Fibroblast of skin of scalp (primary cell): ENCODE measurements at places on chromosomes 11 and 22.

DNA sequence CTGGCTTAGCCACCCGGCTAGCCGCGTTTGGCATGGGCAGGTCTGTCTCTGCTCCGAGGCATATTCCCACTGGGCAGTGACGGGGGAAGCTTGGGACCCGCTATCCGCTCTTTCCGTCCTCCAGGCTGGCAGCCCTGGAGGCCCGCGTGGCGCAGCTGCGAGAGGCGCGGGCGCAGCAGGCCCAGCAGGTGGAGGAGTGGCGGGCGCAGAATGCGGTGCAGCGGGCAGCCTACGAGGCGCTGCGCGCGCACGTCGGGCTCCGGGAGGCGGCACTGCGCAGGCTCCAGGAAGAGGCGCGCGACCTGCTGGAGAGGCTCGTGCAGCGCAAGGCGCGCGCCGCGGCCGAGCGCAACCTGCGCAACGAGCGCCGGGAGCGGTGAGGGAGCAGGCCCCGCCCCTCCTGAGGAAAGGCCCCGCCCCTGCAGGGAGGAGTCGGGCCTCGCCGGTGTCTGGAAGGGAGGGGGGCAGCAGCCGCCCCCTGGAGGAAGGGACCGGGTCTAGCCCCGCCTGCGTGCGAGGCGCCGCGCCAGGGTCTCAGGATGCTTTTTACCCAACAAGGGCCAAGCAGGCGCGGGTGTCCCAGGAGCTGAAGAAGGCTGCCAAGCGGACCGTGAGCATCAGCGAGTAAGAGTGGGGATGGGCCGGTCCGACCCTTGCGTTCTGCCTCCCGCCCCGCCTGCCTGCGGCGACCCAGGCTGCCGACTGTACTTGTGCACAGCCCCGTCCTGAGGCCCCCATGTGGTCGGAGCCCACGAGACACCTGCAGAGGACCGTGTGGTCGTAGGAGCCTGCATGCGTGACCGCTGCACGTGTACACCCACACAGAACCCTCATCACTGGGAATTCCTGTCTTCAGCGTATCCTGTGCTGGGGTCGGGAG lies 7.9 kb downstream of the ATG16L2 start:
- peak; percentile 85 for DNase-seq

DNA sequence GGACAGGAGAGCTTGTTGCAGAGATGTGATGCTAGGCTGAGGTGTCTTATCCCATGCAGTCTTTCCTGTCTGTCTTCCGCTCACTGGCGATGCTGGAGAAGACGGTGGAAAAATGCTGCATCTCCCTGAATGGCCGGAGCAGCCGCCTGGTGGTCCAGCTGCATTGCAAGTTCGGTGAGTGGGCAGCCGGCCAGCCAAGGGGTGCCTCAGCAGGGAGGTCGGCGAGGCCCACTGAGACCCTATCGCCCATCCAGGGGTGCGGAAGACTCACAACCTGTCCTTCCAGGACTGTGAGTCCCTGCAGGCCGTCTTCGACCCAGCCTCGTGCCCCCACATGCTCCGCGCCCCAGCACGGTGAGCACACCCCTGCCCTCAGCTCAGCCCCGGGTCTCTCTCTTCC lies 1.7 kb downstream of the RAD9A start:
- DNase-seq = no peak

GRCh38 chr11:45193695-45194094 lies 47.3 kb downstream of the PRDM11 start:
- no peak for DNase-seq

- no peak for DNase-seq
Observed at GRCh38 chr11:115518983-115519628, 14.9 kb upstream of the CADM1 start.

DNA sequence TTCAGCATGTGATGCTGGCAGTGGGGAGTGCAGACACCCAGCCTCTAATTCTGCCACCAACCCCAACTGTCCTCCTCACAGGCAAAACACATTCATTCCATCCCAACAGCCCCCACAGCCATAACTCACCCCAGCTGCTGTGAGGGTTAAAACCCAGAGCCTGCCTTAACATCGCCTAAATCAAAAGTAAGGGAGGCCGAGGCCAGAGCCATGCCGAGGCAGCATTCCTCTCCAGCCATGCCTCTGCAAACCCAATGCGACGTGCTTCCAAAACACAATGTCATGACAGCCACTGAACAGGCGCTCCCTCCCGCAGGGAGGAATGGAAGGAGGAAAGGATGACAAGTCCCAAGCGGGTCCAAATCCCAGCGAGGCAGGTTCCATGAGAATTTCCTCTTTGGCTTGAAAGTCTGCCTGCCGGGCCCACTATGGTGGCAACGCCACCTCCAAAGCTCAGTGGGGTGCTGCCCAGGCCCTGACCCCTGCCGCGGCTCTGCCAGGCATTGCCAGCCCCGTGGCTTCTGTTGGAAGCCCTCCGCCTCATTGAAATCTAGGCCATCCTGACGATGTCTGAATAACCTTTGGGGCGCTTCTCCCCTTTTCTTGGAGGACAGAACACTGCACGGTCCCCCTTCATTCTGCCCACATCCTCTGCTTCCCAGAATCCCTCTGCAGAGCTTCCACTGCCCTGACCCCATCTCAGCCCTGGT lies 472.3 kb downstream of the BRD1 start:
- DNase-seq = no peak

DNA sequence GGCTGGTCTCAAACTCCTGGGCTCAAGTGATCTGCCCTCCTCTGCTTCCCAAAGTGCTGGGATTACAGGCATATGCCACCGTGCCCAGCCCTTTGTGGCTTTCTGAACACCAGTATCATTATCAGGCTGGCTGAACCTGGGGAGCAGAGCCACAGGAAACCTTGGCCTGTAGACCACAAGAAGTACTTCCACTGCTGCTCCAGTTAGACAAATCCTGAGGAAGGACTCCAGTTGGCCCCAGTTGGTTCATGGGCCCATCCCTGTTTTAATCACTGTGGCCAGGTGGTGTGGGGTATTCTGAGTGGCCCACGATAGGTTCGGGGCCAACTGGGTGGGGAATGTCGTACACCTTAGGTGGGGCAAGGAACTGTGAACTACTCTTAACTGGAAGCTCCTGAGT lies 5.5 kb upstream of the DUSP18 start:
- DNase-seq = no peak

GRCh38 chr22:26632422-26633155 lies 10.8 kb downstream of the CRYBA4 start:
- no peak for DNase-seq

GRCh38 chr11:82719361-82720105 lies 14.1 kb downstream of the FAM181B start:
- no peak for DNase-seq

DNA sequence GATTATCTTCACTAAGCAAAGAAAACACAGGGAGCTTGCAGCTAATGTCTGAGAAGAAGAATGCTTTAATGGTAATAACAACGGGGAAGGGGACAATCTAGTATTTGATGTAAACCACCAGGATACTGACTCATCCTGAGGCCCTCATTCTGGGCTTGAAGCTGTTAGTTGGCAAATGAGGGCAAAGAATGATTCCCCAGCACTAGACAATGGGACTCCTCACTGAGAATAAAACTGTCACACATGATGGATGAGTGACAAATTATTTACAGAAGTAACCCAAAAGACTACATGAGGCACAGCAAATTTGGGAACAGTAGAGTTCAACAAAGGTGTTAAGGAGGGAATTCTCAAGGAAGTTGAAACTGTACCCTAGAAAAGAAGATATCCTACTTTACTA lies 76.3 kb downstream of the FAM168A start:
- DNase-seq = peak; percentile 31

- DNase-seq = peak; percentile 3
Observed at GRCh38 chr11:31492320-31492913, 17.0 kb downstream of the IMMP1L start.

GRCh38 chr11:79330651-79331050 lies 110.2 kb downstream of the TENM4 start:
- no peak for DNase-seq

DNA sequence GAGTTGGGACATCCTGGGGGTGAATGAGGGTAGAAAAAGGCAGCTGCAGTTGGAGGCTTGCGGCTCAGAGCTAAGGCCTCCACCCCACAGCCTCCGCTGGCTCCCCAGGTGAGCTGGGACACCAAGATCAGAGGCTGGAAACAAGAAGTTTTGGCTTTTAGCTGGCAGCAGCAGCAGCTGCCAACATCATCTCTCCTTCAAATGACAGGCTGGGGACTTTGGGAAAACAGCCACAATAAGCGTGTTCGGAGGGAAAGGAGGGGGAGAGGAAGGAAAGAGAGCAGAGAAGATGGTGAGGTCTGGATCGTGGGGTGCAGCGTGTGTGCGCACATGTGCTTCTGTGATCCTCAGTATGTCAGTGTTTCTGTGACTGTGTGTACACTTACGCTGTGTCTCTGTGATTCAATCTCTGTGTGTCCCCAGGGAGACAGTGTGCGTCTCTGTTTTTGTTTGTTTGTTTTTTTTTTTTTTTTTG lies 62.0 kb upstream of the RASD2 start:
- no peak for DNase-seq

GRCh38 chr22:26448334-26448733 lies 19.3 kb downstream of the ASPHD2 start:
- no peak for DNase-seq

DNA sequence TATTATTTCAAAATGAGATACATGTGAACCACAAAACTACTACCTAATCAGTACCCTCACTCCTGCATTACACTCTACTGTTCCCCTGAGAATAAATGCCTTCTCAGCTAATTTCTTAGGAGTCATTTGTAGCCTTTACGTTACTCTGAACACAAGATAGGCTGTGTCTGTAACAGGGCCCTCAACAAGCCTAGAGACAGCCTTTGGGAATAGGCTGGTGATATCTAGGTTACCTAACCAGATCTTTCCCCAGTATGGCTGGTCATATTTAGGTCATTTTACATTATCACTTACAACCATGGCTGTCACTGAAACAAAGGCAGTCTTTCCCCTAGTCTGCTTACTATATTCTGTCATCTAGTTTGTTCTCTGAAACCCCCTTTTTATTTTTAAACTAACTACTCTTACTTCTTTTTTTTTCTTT lies 14.2 kb downstream of the ATM start:
- DNase-seq = no peak

- DNase-seq = no peak
Observed at GRCh38 chr11:68817554-68817953, 24.2 kb downstream of the CPT1A start.

DNA sequence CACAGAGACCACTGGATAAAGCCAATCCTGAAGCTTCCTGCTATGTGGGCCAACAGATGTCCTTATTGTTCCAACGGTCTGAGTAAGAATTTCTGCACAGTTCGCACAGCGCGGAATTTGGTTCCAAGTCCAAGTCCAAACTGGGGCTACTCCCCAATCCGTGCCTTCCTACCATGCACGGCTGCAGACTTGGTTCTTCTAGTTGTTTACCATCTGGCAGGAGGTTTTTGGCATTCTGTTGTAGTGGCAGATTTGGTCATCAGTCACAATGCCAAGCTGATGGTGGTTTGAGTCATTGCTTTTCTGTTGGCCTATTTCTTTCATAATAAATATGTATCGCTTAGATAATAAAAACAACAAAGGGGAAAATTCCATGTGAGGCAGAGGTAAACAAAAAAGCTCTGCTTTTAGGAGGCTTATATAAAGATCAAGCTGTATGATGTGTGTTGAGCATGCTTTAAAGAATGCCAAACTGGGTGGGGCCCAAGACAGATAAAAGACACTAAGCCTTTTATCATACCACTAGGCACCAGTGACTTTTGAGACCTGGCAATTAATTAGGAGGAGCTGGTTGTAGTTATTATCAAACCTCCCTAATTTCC lies 52.5 kb upstream of the SYN3 start:
- DNase-seq = no peak

DNA sequence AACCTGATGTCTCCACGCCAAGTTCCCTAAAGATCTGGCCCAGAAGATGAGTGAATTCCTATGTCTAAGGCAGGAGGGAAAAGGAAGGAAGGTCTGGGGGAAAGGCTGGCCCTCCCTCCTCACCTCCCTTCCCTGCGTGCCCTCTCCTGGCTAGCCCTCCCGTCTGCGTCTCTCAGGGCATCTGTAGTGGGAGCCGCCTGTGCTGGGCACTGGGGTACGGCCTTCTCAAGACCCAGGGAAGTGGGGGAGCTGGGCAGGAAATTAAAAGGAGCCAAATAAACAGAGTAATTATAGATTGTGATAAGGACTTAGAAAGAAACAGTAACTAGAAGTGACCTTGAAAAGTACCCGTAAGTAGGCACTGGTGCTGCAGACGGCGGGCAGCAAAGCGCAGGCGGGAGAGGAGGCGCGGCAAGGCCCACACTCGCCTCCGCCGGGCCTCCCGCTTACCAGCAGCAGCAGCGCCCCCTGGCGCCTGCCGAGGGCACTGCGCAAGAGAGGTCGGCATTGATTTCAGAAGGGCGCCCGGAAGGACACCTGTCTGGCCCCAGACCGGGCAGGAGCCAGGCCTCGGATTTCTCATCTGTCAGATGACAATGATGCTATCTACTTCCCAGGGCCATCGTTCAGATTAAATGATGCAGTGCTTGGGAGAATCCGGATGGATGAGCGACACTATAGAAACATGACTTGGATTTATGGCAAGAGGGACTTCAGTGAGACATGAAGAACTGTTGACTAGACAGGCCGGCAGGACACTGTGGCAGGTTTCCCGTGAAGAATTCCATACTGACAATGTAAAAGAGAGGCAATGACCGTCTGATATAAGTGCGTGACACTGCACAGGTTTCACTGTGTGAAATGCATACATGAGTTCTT lies 7.3 kb downstream of the KCNJ1 start:
- DNase-seq = peak; percentile 51

DNA sequence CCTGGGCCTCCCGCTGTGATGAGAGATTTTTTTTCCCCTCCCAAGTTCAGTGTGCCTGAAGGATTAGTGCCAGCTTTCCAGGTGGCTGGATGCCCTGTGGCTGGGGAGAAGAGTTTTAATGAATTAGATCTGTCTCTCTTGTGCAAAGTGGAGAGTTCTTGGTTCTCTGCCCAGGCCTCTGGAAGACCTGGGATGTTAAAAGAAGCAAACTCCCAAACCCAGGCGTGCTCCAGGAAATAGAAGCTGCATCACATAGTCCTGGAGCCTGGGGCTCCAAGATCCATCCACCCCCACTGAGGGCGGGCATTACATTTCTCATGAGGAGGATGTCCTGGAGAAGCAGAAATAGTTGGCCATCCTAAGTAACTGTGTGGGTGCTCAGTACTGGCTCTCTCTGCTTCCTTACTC lies 30.6 kb downstream of the SDHAF2 start:
- DNase-seq = no peak

- no peak for DNase-seq
Observed at GRCh38 chr11:47991266-47991830, 11.0 kb downstream of the PTPRJ start.

DNA sequence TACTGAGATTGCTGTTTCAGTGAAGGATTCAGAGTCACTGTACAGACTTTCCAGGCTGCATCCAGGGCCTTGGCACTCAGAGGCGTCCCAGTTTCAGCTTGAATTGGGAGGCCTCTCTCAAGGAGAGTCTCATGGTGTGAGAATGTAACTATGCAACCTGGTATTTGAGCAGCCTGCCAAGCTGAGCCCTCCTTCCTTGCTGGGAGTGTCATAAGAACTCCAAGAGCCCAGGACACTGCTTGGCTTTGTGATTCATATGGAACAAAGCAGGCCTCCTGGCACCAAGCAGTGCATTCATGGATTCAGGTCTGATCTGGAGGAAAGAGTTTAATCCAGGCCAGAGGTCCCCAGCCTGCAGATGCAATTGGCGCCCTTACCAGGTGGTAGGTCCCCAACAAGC lies 171.7 kb downstream of the DBX1 start:
- peak; percentile 87 for DNase-seq

- DNase-seq = no peak
Observed at GRCh38 chr22:35044607-35045390, 21.2 kb upstream of the ISX start.

GRCh38 chr11:70873736-70874412 lies 378.5 kb downstream of the SHANK2 start:
- DNase-seq = no peak
